Fibroblast of pulmonary artery (primary cell): ENCODE measurements at places on chromosomes 7 and 10.

DNA sequence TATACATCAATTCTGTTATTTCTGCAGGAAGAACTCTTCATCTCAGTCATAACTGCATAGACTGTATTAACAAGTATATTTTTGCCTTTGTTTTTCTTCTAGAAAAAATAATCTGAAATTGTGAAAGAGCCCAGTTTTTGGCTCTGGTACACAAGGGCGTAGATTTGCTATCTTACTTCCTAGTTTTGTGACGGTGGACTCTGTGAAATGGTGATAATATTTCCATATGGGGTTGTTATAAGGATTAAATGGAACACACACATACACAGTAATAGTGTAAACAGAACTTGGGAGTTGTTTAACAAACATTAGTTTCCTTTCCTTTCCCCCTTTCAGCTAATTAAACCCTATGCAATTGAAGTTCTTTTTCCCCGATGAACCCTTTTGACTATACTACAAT is 108.7 kb downstream of the MKLN1 start:
- DNase-seq = peak; percentile 64

DNA sequence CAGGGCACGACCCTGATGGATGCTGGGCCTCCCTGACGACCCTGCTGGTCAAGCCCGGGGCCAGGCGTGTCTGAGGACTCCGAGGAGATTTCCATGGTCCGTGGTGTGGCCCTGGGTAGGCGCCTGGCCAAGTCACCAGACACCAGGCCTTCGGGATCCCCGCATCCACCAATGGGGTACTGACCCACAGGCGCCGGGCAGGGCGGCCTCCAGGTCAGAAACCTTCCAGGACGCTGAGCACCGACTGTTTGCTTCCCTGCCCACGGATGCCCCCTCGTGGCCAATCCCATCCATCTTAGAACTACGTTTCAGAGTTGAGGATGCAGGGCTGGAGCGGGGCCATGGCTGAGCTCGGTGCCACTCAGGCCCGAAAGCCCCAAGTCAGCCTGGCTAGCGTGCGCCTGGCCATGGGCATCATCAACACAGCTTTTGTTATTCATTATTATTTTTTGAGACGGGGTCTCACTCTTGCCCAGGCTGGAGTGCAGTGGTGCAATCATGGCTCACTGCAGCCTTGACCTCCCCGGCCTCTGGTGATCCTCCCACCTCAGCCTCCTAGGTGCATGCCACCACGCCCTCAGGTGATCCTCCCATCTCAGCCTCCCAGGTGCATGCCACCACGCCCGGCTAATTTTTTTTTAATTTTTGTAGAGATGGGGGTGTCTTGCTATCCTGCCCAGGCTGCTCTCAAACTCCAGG is 7.1 kb upstream of the AMZ1 start:
- peak; percentile 73 for DNase-seq

DNA sequence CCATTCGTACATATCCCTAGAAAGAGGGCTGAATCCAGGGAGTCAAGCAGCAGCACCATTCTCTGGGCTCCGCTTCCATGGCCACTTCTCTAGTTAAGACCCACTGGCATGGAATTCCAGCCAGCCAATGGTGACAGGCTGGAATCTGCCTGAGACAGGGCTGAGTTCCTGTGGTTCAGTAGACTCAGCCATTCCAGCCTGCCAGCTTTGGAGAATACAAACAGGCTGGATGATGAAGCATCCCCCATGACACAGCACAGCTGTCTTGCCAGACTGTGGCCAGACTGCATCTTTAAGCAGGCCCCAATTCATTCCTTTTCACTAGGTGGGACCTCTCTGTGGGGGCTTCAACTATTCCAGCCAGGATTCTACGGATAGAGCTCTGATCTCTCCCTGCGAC is 329.6 kb downstream of the XPNPEP1 start:
- DNase-seq = no peak

GRCh38 chr7:158778471-158778870 is 50.8 kb downstream of the ESYT2 start:
- DNase-seq = no peak

GRCh38 chr10:17228091-17229015 is at the start of gene VIM:
VIM (plus strand) TSS chr10:17228241; CDS start chr10:17229423, 1,182 bp downstream.
- DNase-seq = peak; percentile 96

DNA sequence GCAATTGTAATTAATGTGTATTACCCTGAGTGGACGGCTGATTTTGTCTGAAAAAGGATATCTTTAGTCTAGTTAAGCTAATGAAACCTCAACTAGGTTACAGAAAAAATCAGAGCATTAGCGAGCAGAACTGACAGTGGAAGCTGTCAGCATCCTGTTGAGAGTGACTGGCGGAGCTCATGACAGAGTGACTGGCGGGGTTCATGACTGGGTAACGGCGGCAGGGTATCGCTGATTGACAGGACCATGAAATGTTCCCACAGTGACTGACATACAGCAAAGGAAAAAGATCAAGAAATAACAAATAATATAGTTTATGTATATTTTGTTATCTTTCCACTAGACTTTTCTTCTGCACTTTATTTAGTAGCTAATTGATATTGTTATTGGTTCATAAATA is 202.5 kb upstream of the AGK start:
- DNase-seq = no peak

GRCh38 chr7:28996836-28997235 is 38.7 kb upstream of the TRIL start:
- no peak for DNase-seq

DNA sequence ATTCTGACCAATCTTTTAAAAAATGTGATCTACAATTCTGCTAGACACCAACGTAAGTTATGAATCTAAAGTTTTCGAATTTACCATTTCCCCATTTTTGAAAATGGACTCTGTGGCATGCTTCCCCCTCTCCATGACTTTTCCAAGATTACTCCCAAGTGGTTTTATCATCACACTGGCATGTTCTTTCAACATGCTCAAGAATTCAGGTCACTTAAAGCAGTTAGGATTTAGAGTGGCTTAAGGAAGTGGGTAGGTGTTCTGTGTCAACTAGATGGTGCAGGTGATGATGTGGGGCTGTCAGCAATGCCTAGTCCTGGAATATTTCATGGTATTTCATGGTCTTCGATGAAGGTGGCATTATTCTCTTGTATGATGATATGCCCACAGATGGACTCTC is 164.0 kb upstream of the ASAH2 start:
- no peak for DNase-seq

- DNase-seq = peak; percentile 79
Observed at GRCh38 chr10:124649214-124649613, 95.0 kb downstream of the FAM53B start.

DNA sequence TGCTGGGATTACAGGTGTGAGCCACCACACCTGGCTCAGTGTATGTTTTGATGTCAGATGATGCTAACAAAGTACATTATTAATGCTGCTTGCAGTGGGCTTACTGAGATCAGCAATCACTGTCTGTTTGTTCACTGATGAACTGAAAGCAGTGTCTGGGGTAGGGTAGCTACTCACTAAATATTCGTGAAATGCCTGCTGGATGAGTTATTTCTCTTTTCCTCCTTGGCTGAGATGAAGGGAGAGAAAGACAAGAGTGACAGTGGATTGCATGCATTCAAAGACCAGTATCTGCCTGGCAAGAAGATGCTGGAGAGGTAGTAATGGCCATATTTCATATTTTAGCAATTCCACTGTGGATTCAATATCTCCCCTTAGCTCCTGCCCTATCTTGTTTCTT is 32.3 kb downstream of the FAM107B start:
- no peak for DNase-seq

GRCh38 chr7:113083132-113083815 is 3.4 kb downstream of the GPR85 start:
- no peak for DNase-seq

- DNase-seq = no peak
Observed at GRCh38 chr7:26319636-26320035, 28.0 kb downstream of the SNX10 start.

DNA sequence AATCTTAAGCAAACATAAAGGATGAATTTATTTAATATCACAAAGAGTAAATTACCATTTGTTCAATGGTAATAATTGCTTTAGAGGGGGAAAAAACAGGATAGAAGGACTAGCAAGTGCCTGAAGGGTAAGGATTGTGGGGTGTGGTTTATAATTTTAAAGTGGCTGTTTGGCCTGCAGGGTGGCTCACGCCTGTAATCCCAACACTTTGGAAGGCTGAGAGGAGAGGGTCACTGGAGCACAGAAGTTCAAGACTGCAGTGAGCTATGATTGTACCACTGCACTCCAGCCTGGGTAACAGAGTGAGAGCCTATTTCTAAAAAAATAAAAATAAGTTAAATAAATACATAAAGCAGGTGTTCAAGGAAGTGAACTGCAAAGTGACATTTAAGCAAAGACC is 199.9 kb upstream of the AHR start:
- DNase-seq = no peak

- DNase-seq = peak; percentile 88
Observed at GRCh38 chr10:33653584-33654367, 319.3 kb upstream of the NRP1 start.

- peak; percentile 53 for DNase-seq
Observed at GRCh38 chr7:20323595-20323994, 7.1 kb upstream of the ITGB8 start.

DNA sequence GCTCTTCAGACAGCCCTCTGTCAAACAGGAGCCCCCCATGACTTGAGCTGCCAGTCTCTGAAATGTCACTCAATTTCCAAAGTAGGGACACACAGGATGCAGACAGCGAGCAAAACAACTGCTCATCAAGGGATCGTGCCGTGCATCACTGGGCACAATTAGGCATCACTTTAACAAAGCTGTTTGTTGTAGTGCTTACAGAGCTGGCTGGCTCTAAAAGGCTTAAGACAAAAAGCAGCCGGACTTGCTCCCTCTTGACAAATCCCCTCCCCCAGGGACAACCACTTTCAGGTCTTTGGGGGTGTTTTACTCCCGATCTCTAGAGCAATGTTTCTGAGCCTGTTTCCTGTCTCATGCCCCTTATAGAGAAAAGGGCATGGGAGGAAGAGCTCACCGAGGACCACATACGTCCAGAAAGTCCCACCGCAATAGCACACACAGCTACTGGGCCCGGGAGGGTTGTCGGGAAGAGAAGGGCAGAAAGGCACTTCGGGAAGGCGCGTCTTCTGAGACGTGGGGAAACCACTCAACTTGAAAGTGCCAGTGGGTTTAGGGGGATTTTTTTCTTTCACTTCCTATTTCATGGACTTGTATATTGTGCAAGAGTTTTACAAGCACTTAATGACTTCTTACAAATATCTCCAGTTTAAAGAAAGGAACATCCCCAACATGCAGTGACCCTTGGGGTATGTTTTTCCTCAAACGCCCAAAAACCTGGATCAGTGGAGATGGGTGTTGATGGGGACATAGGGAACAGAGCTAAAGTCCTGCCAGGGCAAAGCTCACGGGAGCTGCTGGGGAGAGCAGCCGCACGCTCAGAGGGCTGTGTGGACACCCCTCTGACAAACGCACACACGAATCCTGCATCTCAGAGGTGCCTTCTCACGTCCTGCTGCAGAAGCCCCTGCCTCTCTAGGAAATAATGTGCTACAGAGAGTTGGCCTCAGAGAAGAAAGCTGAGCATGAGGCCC is 27.1 kb downstream of the LRRC20 start:
- DNase-seq = no peak

DNA sequence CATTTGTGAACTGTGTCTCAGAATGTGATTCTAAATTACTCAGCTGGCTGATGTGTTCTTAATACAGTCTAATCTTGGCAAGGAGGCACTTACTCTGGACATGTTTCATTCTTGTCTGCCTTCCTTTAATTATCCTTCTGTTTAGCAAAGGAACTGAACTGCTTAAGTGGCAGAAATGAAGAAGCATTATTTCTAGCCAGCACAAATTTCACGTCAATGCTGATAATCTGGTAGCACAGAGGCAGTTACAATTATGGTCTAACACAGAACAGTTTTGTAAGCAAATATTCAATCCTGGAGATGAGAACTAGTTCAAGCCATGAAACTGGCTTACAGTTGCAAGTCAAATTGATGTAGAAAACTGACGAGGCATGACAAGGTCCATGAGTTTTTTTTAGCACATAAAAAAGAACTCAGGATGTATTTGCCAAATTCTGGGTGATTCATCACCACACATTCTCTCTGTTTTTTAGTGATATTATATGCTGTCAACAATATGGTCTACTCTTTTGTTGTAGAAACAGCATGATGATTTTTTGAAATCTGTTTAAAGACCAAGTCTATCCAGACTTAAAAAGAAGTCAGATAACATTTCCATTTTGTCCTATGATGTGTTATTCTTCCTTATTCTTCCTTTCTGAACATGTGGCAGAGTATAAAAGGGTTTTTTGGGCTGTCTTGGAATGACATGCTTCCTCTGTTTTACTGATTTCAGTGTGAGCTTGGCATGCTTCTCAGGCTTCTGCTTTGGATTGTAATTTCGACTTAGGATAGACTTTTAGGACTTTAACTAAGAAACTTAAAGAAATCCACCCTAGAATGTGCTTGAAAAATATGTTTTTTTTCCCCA is 154.8 kb downstream of the DNAJB9 start:
- peak; percentile 6 for DNase-seq

DNA sequence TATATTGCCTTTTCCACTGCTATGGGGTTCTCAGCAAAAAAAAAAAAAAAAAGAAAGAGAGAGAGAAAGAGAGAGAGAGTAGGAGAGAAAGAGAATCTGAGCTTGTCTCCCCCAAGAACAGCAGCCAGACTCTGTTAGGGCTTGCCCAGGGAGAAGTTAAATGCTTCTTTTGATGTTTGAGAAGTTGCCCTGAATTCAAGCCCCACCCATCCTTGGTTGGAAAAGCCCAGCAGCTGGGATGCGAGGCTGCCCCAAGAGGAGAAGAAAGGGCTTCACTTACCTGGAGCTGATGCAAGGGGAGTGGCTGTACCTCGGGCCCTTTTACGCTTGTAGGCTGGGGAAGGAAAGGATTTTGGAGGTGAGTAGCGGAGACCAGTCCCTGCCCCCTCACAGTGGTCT is 20.9 kb upstream of the MGMT start:
- no peak for DNase-seq

GRCh38 chr10:126101325-126101724 is 205.0 kb downstream of the FANK1 start:
- no peak for DNase-seq

DNA sequence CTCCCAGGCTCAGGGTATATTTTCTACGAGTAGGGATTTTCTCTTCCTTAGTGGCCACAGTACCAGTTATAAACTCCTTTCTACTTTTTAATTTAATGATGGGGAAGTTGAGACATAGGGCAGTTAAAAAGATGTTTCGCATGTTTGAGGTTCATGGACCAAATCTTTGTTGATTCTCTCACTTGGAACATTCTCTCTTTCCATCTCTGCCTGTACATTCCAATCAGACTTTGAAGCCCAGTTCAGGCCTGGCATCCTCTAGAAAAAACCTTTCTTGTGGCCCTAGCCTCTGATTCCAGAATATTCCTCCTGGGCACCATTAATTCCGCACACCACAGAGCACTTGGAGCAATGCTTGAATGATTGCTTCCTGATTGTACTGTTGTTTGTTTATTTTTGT is 18.5 kb downstream of the SLC13A4 start:
- DNase-seq = no peak

- no peak for DNase-seq
Observed at GRCh38 chr7:68276725-68277124, 1280.1 kb downstream of the TYW1 start.
